ENCODE measurements at places on chromosomes 1 and 21. TPM values are rescaled to one million over a fixed set of nuclear protein-coding genes. Genes with fewer than 3 reads are reported as not detected.

Gene LCK
- under 0.01 TPM for total RNA-seq

Gene SPRR2F
- total RNA-seq: not detected

Gene BNIPL
- 0.20 TPM for total RNA-seq

GRCh38 chr1:245054507-245055270, 100.1 kb upstream of the KIF26B start:
- DNase-seq: no peak

DNA sequence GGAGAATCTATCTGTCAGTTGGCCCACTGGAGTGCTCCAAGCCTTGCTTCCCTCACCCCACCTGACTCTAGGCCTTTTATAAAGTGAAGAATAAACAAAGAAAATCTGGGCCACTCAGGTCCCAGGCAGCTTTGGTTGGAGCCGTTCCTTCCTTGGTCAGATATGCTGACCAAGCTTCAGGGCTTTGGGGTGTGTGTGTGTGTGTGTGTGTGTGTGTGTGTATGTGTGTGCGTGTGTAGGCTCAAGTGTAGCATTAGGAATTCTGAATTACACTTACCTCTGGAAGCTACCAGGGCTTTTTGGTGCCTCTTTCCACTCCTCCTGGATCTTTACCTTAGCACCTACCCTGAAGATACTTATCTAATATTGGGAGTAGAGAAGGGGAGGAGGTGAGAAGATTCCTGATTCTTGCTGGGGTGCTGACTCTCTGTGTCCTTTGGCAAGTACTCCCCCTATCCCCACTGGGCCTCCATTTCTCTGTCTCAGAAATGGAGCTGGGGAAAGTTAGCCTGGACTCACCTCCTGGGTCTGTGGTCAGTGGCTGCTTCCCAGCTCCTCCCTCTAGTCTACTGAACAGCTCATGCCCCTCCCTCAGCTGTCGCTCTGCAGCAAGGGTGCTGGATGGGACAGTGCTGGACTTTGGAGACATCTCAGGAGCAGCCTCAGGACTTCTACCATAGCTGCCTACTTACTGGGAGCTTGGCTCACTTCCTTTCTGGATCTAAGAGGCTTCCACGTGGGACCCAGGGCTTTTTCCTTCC, 10.8 kb downstream of the FOXD2 start:
- no peak for DNase-seq

DNA sequence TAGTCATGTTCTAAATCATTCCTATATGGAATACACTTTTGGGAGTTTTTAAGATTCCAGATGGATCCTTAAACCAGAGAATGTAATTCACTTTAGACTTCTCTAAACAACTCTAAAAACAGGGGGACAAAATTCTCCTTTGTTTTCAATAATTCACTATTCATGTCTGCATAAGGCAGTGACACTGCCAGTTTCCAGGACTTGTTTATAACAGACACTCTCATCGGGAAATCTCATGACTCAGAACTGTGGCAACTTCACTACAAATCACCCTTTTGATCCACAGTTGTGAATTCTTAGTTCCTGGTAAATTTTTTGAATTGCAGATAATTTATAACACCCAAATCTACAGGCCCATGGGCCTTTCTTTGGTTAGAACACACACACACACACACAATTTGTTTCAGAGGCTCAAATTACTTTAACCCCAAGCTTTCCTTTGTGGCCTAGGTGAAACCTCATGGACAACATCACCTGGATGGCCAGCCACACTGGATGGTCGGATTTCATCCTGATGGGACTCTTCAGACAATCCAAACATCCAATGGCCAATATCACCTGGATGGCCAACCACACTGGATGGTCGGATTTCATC, at the start of gene OR2T4:
TSS of gene OR2T4 (plus strand) at position 545 of the 595 bp plus-strand sequence. CDS start at position 545, 0 bp downstream.
- no peak for DNase-seq

DNA sequence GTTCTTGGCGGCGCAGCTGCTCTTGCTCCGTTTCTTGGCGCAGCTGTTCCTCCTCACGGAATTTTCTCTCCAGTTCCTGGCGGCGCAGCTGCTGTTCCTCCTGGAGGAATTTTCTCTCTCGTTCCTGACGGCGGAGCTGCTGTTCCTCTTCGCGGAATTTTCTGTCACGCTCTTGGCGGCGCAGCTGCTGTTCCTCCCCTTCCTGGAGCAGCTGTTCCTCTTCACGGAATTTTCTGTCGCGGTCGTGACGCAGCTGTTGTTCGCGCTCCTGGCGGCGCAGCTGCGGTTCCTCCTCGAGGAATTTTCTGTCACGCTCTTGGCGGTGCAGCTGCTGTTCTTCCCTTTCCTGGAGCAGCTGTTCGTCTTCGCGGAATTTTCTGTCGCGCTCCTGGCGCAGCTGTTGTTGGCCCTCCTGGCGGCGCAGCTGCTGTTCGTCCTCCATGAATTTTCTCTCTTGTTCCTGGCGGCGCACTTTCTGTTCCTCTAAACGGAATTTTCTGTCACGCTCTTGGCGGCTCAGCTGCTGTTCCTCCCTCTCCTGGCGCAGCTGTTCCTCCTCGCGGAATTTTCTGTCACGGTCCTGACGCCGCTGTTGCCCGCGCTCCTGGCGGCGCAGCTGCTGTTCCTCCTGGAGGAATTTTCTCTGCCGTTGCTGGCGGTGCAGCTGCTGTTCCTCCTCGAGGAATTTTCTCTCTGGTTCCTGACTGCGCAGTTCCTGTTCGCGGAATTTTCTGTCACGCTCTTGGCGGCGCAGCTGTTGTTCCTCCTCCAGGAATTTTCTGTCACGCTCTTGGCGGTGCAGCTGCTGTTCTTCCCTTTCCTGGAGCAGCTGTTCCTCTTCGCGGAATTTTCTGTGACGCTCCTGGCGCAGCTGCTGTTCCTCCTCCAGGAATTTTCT, 7.0 kb downstream of the TCHH start:
- peak; percentile 61 for DNase-seq

DNA sequence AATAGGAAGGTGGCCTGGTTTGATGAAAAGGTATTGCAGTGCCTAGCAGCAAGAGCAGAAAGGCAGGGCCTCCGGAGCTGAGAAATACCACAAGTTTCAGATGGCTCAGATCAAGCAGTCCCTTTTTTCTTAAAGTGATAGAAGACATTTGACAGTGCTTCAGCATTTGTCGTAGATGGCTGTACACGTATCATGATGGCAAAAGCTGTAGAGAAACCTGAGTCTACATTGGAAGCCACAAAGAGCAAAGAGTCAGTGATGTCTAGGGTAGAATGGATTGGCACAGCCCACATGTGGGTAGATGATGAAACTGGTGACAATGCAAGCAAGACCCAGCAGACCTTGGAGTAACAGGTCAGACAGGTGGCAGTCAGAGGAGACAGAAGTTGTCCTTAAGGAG, 101.3 kb upstream of the ARTN start:
- DNase-seq: no peak

DNA sequence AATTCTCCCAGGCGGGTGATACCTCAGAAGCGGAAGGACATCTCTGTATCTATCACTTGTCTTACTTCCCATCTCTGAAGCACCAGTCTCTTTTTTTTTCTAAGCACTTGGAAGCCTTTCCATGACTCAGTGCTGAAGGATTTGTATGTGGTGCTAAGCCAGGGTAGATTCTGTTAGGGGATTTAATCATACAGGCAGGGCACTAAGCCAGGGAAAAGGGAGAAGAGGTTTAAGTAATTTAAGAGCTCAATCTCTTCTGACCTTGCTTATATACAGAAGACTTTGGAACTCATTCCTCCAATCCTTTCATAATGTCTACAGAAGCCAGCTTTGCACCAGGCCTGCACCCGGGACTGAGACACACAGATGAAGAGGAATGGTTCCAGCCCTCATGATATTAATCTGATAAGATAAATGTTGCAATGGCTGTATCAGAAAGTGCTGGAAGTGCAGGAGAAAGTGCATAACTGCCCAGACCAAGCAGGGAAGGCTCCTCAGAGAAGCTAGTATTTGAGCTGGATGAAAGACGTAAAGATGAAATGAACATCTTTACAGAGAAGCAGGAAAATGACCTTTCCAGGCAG, 11.0 kb downstream of the FAM163A start:
- peak; percentile 51 for DNase-seq

Measured in lung microvascular endothelial cell (primary cell).